ENCODE measurements at places on chromosomes 2 and 18.

GRCh38 chr2:153495725-153496124, 17.2 kb upstream of the RPRM start:
- DNase-seq = no peak

DNA sequence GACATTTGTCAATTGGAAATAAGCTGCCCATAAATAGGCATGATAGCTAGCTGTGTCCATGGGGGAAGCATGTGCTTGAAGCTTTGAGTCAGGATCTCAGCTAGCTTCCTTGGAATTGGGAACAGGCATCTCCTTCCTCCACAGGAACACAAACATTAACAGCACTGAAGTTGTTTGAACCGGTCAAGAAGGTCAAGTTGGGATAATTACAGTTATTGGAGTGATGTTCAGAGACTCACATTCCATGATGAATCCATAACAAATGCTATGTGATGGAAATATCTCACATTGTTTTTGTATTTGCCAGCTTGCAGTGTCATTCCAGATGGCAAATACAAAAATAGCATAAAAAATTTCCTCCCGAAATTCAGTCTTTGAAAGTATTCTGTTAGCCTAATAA, 347.6 kb upstream of the SMIM21 start:
- no peak for DNase-seq

- no peak for DNase-seq
These were observed 14.7 kb upstream of the NEU4 start for GRCh38 chr2:241794250-241794823.

DNA sequence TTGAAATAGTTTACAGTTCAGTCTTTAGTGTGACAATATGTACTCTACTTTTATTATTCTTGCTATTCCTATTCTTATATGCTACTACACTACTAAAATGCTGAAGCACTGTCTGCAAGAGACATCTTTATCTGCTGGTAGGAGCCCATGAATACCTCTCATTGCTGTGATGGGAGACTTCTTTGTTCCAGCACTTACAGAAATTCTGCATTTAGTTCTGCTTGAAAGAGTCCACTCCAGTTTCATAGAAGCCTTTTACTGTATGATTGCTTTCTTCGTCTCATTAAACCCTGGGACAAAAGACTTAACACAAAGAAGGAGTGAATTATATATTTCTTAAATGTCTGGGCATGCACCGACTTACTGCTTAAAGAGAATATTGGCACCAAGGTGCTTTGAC, 272.7 kb downstream of the CD226 start:
- DNase-seq = no peak

DNA sequence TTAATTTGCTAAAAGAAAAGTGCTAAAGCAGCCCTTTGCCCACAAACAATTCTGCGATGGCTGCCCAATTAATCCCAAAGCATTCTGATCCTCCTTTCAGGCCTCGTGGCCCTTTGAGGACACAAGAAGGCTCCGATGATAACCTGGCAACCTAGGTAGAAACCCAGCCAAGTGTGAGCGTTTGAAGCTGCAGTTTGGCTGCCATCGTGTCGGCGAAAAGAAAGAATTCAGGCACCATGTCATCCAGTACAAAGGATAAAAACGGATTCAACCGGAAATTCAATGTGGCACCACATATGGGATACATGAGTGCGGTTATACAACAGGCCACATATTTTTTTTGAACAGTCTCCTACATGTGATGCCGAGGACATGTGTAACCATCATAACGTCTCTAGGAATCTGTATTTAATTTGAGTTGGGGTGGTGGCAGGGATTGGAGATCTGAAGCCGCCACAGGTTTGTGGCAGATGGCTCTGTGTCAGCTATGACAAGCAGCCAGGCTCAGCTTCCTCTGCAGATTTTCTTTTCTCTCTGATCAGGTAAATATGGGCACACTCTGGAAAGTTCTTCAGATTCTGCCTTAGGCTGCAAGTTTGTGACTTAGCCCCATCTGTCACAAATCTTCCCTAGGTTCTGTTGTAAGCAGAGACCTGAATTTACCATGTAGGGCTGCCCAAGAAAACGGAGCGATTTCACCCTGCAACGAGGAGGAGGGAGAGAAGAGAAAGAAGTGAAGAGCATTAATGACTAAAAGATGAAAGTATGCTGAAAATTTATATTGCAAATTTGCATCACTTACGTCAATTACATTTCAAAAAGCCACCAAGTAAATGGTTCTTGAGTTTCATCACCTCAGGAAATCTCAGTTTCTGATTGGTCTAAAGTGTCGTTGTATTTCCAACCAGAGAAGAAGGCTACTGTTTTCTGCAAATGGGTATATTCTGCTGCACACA, 573.2 kb downstream of the ZEB2 start:
- DNase-seq = no peak

DNA sequence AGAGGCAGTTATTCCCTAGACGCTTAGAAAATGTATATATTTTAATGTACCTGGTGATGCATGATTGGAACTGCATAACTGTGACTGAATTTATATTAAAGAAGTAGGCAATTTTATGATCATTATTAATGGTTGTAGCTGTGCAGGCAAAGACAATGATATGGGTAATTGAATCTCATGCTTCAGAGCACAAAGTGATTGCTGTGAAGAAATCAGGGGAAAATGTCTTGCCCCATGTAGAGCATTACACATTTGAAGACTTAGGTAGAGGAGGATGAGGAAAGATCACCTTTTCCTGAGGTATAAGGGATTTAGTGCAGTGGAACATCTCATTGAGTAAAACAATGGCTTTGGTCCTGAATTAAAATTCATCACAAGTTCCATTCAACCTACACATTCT, 246.8 kb upstream of the DCC start:
- DNase-seq = no peak

DNA sequence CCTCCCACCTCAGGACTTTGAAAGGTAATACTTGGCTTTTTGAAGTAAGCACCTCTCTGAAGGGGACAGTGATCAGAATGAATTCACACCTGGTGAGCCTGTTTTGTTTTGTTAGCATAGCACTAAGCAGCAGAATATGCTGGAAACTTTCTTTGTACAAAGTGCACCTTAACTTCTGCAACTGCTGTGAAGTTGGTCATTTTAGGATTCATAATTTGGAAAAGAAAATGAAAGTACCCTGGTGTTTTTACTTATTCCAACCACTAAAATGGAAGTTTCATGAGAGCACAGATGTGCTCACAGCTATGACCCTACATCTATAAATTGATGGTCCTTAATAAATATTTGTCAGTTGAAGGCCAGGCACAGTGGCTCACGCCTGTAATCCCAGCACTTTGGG, 257.8 kb upstream of the STON1 start:
- DNase-seq = no peak

- no peak for DNase-seq
These were observed 3.6 kb upstream of the AQP4 start for GRCh38 chr18:26868968-26869586.

DNA sequence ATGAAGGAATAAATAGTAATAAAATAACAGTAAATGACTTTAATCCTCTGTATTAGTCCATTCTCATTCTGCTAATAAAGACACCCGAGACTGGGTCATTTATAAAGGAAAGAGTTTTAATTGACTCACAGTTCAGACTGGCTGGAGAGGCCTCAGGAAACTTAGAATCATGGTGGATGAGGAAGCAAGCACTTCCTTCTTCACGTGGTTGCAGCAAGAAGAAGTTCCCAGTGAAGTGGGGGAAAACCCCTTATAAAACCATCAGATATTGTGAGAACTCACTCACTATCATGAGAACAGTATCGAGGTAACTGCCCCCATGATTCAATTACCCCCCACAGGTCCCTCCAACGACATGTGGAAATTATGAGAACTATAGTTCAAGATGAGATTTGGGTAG, 727.9 kb upstream of the LINC00305 start:
- no peak for DNase-seq

DNA sequence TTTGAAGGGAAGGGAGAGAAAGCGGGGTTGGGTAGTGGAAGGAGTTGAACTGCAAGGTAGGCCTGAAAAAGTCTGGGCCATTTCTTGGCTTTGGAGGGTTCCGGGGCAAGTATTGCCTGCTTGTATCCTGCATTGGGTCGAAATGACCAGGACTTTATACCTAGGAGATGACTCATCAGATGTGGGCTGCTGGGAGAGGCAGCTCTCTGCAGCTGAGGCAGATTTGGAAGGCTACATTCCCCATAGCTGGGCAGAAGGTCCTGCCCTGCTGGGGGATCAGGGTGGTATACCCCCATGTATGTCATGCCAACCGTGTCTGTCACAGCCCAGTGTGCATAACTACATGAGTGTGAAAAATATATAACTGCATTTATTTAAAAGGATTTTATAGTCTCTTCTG, 171.8 kb upstream of the SPRED2 start:
- DNase-seq = no peak
